Activated naive CD4-positive, alpha-beta T cell treated with anti-CD3 and anti-CD28 coated beads, Interleukin-2, amount 10 ng/mL, durations not matched to agents 7 days and 5 days (primary cell): ENCODE measurements at places on chromosomes 4 and X.
A peak's percentile ranks its signal among the peaks of the same experiment; 100 is the strongest.

GRCh38 chrX:109632906-109633504 is 8.0 kb upstream of the KCNE5 start:
- no peak for DNase-seq

DNA sequence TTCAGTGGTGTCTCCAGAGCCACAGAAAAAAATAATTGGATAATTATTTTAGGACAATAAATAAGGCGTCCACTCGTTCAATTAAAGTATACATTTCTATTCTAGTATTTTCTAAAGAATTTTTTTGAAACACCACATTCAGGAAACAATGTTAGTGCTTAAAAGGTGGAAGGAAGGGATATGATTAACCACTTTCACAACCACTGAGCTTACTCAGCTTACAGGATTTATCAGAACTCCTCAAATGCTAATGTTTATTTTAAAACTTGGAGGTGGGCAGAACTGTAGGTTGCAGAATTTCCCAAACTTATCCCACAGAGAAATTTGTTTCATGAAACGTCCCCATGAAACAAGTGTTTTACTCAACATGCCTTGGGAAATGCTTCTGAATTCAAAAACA is 54.3 kb upstream of the MAGEB2 start:
- DNase-seq = no peak

DNA sequence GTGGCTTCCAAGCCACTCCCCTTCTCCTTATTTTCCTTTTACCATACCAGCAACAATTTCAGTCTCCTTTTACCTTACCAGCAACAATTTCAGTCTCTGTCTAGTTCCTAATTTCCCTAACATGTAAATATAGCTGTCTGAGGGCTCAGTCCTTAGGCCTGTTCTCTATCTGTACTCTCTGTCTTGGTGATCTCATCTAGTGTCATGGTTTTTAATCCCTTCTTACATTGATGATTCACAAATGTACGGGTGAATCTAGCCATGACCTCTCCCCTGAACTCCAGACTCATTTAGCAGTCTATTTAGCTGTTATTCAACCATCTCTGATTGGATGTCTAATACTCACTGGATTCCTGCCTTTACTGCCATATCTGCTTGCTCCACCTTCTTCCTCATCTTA is 7.2 kb downstream of the IL15 start:
- no peak for DNase-seq

GRCh38 chr4:158863296-158863695 is 94.5 kb downstream of the FNIP2 start:
- DNase-seq = no peak

DNA sequence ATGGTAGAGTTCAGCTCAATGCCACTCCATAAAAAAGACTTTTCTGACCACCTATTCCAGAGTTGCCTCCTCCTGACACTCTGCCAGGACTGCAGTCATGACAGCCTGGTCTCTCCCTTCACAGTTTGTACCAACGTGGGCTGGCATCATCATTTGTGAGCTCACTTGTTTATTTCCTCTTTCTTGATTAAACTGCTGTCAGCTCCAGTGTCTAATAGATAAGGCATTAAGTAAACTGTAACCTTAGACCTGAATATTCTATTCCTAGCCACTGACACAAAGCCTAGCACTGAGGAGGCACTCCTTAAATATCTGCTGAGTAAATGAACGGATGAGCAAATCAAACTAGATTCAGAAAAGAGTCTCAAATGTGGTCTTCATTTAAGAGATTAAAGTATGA is 48.7 kb downstream of the DDX60 start:
- DNase-seq = no peak

GRCh38 chr4:108850219-108850649 is 87.4 kb upstream of the ETNPPL start:
- no peak for DNase-seq

GRCh38 chr4:13966231-13967195 is 339.0 kb upstream of the BOD1L1 start:
- DNase-seq = no peak

GRCh38 chr4:7192252-7193029 is at the start of gene SORCS2:
Gene SORCS2 (plus strand): TSS chr4:7192538.
- DNase-seq = peak; percentile 66

- DNase-seq = no peak
Measured at GRCh38 chr4:156503119-156503518, 468.5 kb downstream of the PDGFC start.

GRCh38 chrX:67585401-67585800 is 41.6 kb downstream of the AR start:
- no peak for DNase-seq

- DNase-seq = no peak
Measured at GRCh38 chr4:137474711-137475301, 57.5 kb downstream of the PCDH18 start.

DNA sequence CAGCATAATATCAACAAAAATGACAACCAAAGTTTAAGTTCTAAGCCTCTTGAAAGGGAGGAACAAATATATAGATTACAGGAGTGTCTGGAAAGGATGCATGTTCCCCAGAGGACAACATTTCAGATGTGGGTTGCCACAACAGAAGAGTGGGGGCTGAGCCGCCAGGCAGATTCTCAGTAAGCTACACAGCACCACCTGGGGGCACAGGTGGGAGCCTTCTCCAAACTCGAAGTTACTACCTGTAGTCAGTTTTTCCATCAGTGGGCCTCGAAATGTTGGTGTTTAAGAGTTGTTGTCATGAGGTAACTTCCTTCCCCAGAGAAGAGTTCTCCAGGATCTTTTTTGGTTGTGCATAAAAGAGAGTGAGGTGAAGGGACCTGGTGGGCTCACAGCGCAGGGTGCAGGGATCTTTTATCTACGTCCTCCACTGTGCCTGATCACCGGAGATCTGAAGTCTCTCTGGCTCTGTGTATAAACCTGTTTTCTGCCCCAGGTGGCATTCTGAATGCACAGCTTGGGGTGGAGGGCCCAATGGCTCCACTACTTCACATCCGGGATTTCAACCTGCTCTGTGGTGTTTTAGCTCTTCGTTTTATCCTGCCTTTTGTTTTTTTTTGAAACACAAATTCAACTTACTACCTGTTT is 58.4 kb upstream of the STS start:
- peak; percentile 65 for DNase-seq

DNA sequence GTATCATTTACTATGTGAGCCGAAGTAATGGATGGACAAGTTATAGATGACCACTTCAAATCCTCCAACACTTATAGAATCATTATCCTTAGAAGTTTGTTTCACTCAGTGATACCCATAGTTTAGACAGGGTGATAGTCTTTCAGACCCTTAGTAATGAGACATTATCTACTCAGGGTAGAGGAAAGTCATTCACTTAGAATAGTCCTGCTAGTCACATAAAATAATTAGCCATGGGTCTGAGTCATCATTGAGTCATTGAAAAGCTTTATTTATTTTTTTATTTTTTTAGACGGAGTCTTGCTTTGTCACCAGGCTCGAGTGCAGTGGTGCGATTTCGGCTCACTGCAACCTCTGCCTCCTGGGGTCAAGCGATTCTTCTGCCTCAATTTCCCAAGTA is 321.7 kb upstream of the FSTL5 start:
- DNase-seq = no peak

- no peak for DNase-seq
Measured at GRCh38 chr4:120055162-120055561, 11.5 kb downstream of the MAD2L1 start.

- no peak for DNase-seq
Measured at GRCh38 chr4:88398381-88398780, 19.7 kb downstream of the HERC6 start.

DNA sequence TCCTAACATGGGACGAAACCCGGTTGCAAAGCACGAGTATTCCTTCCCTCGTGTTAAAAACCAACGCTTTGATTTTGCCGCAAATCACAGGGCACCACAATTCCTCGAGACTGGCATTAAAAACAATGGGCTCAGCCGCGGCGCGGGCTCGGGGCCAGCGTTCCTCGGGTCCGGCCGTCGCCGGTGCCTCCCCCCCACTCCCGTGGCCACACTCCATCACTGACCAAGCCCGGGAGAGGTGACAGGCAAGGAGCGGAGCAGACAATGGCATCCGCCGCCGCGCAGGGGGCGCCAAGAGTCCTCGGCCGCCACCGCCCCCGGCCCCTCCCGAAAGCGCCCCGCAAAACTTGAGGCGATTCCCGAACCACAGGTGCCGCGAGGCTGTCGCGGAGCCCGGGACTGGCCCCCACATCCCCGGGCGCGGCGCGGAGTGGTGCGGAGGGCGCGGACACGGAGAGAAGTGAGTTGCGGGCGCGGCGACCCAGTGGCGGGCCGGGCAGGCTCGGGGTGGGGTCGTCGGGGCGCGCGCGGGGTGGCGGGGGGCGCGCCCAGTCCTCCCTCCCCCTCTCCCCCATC is 445 bp downstream of the AP1S2 start:
- peak; percentile 49 for DNase-seq

DNA sequence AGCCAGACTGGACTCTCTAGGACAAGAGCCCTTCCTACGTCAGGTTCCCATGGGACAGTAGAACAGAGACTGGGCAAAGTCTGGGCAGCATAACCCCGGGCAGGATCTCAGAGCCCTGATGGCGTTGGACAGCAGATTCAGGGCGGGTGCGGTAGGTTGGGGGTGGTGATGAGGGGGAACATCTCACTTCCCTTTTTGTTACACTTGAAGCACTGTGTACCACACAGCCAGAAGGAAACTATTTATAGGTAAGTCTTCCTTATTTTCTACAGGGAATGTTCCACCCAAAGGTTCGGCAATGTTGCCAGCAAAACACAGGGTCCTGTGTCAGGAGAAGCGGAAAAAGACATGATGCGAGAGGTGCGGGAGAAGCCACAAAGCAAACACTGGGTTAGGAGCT is 54.3 kb downstream of the TSC22D3 start:
- no peak for DNase-seq

- no peak for DNase-seq
Measured at GRCh38 chr4:15605537-15605936, 49.6 kb downstream of the FBXL5 start.

DNA sequence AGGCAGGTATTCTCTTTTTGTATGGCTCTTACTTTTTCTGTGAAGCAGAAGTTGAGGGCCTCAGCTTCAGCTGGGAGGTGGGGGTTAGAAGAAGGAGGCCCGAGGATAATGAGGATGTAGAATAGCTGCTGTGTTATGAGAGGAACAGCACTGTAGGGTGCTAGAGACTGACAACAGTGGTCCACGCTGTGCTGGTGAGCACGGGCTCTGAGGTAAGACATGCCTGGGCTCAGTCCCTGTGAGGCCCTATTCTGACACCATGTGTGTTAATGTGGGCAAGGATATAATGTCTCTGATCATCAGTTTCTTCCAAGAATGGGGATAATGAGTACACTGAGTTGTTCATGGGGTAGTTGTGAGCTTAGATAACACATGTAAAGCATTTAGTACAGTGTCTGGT is 55.3 kb upstream of the SFRP2 start:
- DNase-seq = no peak

- no peak for DNase-seq
Measured at GRCh38 chr4:87056881-87057280, 122.1 kb downstream of the AFF1 start.

- DNase-seq = no peak
Measured at GRCh38 chr4:76366737-76367136, 54.2 kb downstream of the CCDC158 start.

GRCh38 chrX:71577682-71578081 is 555 bp upstream of the GCNA start:
- no peak for DNase-seq

DNA sequence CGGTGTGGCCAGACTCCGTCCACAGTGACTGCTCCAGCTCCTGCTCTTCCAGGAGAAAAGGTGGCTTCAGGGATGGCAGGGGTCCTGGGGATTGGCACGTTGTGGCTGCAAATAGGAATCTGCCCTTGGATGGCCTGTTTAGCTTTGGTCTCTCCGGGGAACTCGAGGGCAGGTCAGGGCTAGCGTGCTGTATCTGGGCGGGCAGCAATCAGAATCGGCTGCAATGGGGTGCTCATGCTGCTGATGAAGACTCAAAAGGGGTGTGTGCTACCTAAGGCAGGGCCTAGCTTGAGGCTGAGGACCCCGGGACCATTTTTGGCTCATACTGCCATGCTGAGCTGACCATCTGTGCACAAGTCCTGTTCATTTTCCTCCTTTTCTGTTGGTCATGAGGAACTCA is 51.3 kb downstream of the RGS12 start:
- no peak for DNase-seq

GRCh38 chr4:29853833-29854232 is 866.3 kb upstream of the PCDH7 start:
- no peak for DNase-seq

DNA sequence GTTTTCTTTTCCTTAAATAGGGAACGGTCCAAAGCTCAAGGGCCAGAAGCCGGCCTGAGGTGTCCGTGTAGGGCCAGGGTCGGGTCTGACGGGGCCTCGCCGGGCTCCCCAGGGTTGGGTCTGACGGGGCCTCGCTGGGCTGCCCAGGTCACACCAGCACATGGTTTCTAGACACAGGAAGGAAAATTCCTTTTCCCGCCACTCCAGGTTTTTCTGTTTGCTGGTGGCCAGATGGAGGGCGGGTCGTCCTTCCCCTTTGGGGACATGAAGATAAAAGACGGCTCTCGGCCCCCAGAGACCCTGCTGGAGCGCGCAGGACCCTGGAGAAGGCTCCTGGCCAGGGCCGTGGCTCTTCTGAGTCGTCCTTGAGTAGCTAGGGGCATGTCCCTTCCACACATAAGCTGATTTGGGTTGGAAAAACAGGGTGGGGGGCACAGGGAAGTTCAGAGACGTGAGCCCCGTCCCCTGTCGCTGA is 35.1 kb downstream of the PIGG start:
- no peak for DNase-seq

- DNase-seq = no peak
Measured at GRCh38 chr4:28518561-28519165, 1658.0 kb downstream of the STIM2 start.

DNA sequence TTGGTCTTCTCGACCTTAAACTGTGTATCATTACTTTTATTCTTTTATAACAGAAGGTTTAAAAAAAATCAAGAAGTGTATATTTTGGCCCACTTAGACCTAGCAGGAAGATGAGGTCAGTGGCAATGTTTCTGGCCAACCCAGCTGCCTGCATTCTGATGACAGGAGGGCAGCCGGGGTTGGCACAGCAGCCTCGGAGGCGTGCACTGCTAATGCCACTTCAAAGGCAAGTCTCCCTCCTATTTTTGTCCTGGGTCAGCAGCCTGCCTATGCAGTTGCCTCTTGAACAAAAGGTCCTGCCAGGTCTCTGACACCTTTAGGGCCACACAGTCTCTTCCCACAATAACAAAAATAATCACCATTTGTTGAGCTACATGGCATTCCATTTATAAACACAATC is 89.4 kb upstream of the MYOZ2 start:
- no peak for DNase-seq

DNA sequence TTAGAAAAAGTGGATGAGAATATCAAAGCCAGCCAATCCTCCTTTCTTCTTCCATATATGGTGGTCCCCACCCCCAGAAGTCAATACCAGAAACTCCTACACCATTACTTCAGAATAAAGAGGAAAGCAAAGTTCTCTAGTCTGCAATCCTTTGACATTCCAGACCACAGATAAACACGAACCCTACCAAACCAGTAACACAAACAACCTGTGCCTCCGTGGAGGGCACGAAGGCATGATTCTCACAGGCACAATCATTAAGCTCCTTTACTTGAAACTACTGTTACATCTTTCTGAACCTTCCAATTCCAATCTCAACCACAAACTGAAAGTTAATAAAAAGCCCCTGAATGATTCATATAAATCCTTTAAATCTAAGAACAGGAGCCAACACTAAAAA is 16.3 kb downstream of the MAML3 start:
- no peak for DNase-seq

- DNase-seq = peak; percentile 30
Measured at GRCh38 chr4:170089668-170090351, at the start of gene AADAT. Gene AADAT (minus strand): TSS chr4:170089956. CDS start chr4:170089690, 266 bp downstream.
